GM19239 (cell line): ENCODE measurements at places on chromosomes 1 and 21.

DNA sequence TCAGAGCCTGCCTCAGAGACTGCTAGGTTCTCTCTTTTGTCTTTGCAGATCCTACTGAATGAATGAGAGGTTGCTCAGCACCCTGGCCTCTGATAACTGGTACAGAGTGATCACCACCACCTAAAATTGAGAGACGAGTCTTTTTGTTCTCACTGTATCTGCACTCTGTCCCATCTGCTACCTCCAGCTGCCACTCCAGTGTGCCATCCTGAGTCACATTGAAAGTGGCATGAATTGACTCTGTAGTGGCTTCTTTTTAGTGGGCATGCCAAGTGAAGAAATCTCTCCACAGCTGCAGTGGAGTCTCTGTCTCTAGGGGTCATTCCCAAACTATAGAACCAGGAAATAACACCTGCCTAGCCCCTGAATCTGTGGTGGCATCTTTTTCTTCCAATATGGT, 14.7 kb downstream of the CAMK1G start:
- DNase-seq: no peak

DNA sequence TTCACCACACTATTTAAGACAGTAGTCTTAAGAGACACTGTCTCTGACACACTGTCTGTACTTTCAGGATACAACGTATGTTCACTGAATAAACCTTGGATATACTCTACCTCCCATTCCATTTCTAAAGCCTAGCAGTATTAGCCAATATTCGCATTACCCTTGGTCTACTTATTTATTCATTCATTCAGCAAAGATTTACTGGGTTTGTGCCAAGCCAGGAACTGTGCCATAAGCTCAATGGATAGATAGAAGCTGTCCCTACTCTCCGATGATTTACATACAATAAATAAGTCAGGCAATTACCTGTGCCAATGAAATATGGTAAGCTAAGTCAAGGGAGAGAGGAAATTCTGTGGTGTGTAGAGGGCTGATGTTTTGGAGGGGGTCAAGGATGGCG, 195.2 kb upstream of the RAB4A start:
- DNase-seq: no peak

GRCh38 chr1:85581802-85582686, 1.5 kb downstream of the CCN1 start:
- DNase-seq: no peak

GRCh38 chr1:177198243-177198642, 27.5 kb downstream of the BRINP2 start:
- no peak for DNase-seq

- DNase-seq: no peak
These were observed 126.4 kb downstream of the SIPA1L2 start for GRCh38 chr1:232503497-232503896.

- no peak for DNase-seq
These were observed 49.7 kb upstream of the CCDC27 start for GRCh38 chr1:3702528-3702927.
